ENCODE measurements at places on chromosomes 4 and X.
A peak's percentile ranks its signal among the peaks of the same experiment; 100 is the strongest.

- no peak for DNase-seq
Measured at GRCh38 chr4:105075045-105075444, 71.6 kb upstream of the TET2 start.

GRCh38 chrX:49999087-49999486 is 76.7 kb downstream of the CLCN5 start:
- DNase-seq = no peak

DNA sequence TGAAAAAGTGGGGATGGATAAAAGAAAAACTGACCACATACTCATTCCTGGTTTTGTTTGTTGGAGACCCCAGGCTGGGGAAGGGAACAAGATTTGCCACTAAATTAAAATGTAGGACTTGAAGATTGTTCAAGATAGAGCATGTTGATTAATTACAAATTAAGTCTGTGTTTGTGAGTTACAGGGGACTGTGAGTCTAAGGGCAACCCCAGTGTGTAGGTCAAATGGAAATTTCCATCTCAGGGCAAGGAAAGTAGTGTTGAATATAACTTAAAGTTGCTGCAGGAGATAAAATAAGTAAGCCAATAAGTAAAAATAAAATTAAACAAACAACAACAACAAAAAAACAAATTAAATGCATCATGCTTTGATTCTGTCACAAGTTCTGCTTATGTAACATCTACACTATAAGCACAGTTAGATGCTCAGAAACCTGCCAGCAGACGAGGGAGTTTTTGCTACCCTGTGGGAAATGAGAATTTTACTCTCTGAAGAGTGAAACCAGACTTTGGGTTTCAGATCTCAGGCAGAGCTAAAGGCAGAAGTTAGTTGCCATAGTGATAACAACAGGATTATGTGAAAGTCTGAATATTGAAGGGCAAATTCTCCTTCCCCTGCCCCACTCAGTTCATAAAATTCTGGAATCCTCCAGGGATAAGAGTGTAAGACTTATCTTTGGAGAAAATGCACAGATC is 352.3 kb downstream of the GRXCR1 start:
- no peak for DNase-seq

DNA sequence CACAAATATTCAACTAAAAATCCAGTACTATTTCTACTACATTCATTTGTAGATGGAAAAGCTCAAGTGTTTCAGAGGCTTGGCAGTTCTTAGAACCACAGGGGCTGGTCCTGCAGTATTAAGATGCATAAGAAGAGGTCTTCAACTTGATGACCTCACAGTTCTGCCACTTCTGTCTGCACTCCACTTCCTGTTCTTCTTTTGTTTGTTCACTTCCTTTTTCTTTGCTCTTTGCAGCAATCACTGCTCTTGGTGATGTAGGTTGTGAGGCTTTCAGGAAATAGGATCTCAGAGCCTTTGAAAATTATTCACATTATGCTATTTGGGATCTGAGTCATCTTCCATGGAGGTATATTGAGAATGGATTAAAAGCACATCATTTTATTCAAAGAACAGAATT is 602.0 kb upstream of the CPEB2 start:
- DNase-seq = no peak

DNA sequence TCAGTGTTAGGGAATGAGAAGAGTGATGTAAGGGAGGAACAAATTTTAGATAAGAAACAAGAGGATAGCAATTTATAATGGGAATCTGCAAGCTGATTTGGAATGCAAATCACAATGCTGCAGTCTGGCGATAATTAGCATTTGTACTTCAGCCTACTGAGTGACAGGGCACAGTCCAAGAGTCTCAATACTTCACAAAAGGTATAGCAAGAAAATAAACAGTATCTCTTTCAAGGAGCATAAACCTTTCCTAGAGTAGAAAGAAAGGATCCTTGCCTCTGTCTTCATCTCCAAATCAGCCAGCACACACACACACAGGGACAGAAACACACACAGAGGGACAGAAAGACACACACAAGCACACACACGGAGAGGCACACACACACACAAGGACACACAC is 1.1 kb upstream of the GPM6A start:
- DNase-seq = no peak

DNA sequence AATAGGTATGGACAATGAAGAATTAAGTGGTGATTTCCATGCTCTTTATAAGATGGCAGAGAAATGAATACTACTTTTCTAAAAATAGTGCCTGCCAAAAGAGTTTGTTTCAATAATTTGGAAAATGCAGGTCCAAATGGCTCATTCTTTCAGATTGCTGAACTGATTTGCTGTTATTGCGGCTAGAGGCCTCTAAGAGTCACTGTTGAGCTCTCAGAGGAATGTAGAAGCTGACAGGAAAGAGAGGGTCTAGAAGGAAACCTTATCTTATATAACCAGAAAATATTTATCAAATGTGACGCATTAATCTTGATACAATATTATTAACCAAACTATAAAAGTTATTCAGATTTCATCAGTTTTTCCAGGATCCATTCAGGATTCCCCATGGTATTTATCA is 65.7 kb upstream of the PAGE1 start:
- no peak for DNase-seq

DNA sequence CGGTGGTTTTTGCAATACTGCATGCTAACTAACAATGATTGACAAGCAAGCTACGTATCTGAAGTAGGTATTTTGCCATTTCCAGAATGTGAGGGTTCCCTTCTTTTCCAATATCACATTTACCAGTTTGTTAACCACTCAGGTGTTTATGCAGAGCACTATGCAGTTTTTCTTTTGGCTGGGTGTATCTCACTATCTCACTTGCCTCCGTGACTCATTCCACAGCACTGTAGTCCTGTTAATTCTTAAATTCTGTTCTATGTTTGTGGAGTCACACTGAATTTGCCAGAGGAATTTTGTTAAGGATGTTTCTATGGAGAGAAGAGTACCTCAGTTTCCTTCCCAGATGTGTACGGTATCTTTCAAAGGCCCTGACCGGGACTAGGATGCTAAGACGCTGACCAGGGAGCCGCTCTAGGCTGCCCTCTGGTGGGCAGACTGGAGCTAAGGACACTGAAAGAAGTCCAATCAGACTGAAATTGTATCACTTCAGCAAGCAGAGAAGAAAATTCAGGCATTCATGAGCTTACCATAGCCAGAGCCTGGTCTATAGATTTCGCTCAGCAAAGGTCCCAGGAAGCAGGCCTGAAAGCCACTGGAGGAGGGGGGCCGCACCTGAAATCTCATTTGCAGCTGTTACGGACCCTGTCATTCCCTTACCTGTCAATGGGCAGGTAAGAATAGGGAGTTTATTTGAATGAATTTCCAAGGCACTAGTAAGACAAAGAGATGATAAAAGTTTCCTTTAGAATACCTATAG is 388.4 kb upstream of the SPOCK3 start:
- peak; percentile 2 for DNase-seq

- no peak for DNase-seq
Measured at GRCh38 chr4:32909736-32910135, 2189.6 kb downstream of the PCDH7 start.

DNA sequence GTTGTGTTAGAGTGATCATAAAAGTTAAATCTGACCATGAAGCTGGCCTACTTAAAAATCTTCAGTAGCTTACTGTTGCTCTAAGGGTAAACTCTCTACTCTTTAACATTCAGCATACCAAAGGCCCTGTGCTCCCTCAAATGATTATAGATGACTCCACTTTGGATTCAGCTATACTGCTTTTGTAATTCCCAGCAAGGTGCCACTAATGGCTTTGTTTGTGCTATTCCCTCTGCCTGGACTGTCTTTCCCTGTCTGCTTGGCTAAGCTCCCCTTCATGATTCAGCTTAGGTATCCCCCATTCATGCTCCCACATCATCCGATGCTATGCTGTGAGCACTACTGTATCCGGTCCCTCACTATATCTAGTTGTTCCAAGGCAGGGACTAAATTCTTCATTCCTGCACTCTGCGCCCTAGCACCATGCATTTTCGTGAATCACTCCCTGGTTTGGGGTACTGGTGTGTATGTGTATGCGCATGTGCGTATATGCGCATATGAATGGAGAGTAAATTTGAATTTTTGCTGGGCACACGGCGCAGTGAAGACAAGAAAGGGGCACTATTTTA is 453 bp upstream of the PBDC1 start:
- no peak for DNase-seq

DNA sequence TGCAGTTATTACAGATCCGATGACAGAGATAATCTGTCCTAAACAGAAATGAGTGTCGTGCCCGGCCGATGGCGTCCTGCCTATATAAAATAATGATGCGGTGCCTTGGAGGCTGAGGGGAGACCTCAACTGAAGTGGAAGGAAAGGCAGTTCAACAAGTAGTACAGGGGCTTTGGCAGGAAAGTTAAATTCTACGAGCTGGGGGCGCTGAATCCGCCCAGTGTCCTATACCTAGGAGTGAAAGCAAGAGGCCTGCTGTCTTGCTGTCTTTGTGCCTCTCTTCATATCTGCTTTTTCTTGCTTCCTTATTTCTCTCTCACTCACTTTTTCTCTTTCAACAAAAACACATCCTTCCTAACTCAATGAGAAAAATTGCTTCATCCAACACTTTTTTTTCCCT is 82.2 kb upstream of the PRPS2 start:
- no peak for DNase-seq

GRCh38 chr4:58357947-58358346 is 1247.8 kb upstream of the IGFBP7 start:
- DNase-seq = no peak

DNA sequence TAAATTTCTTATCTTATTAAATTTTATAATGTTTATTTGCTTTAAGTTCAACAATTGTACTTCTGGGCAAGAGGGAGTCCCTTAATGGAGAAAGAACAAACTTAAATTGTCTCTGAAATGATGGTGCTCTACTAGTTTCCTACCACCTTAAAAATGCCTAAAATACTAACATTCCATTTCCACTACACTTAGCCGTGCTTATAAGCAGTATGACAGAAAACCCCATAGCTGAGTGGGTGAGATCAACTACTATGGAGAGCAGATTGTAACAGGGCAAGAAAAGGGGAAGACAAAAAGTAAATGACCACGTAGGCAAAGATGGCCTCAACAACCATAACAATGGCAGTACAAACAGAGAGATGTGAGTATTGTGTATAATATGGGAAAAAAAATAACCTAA is 35.0 kb downstream of the RFC1 start:
- no peak for DNase-seq

DNA sequence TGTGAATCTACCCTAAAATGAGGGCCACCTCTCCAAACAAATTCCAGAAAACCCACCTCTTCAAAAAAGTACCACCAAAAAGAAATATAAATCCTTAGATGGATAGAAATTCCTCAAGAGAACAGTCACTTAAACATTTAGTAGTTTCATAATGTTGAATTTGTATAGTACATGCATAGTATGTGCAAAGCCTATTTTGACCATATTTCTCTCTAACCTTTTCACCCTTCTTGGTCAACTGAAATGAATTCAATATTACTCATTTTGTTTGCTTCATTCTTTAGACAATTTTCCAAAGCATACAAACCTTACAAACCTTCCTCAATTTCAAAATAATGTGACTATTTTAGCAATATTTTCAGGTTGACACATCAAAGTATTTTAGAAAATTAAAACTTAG is 4.1 kb downstream of the RHOXF1 start:
- DNase-seq = no peak

DNA sequence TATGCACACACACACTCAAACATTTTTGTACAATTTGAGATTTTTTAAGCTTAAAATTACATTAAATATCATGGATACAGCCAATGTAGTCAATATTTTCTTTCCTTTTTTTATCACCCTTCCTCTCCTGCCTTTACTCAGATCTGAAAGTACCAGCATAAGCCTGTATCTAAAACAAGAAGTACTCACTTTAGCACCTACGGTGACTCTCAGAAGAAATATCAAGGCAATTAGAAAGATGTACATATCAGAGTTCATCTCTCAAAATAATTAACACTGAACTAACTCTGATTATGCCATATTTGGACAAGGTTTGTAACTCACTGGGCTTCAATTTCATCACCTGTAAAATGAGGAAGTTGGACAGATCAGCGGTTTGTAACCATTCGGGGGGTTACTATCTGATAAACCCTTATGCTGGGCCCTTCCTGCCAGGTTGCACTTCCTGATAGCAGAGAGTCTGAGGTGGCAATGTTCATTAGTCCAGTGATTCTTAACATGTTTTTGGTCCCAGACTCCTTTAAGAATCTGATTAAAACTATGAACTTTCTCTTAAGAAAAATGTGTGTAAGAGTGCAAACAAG is 5.7 kb upstream of the GPR174 start:
- DNase-seq = no peak

GRCh38 chrX:2974961-2975360 is 31.4 kb upstream of the ARSH start:
- no peak for DNase-seq

GRCh38 chr4:66275411-66276038 is 605.2 kb upstream of the EPHA5 start:
- no peak for DNase-seq

GRCh38 chrX:42085836-42086235 is 162.5 kb upstream of the CASK start:
- no peak for DNase-seq

DNA sequence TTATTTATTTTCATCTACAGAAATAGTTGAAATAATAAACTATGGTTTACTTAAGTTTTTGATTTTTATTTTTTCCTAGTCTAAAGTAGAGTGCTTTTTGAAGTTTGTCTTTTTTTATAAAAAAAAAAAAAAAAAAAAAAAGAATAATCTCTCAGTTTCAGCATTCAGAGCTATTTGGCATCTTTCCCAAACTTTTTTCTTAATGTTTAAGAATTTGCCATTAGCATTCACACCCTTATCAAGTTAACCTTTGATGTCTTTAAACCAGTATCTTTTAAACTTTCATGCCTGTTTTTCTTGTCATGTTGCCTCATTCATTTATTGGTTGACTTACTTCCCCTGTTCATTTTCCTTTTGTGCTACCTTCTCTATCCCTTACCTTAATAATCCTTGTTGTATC is 60.9 kb upstream of the FHDC1 start:
- no peak for DNase-seq

GRCh38 chr4:150302553-150302952 is 224.3 kb downstream of the DCLK2 start:
- peak; percentile 92 for DNase-seq

DNA sequence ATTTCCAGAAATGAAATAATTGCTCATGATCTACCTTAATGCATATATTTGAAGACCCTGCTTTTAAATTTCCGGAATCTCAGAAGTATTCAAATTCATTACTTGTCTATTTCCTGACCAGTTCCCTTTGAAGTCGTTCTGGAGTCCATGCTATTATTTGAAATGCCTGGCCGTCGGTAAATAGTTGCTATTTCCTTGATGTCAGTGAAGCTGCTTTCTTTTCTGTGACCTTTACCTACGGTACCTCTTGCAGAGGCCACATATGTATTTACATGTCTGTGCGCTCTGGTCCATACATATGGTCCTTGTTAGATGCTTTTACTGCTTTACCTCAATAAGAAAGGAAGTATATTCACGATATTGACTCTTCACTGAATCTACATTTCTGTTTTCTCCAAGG is 199.7 kb downstream of the PAPSS1 start:
- no peak for DNase-seq

- no peak for DNase-seq
Measured at GRCh38 chr4:19969492-19969891, 282.2 kb upstream of the SLIT2 start.

DNA sequence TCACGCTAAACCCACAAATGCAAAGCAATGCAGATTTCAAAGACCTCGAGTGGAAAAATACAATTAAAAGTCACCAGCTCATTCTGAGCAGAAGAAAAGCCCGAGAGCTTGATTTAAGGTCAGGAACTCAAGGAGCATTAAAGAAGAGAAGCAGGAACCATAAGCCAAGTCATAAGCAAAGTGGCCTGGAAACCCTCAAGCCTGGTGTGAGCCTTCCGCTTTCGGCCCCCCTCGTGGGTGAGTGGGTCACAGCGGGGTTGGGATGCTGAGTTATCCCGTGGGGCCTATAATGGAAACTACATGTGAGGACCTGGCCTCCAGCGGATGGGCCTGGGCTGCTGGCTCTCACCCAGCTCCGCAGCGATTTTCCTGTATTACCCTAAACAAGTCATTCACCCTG is 504.3 kb downstream of the RAB28 start:
- no peak for DNase-seq
